Smooth muscle cell of the pulmonary artery (primary cell): ENCODE measurements at places on chromosomes 3 and 15. TPM values are rescaled to one million over a fixed set of nuclear protein-coding genes. Genes with fewer than 3 reads are reported as not detected.

CASR gene
- not detected in 2 replicates for total RNA-seq

CLDN16 gene
- total RNA-seq, result under 0.01 and 0.30 TPM in 2 replicates

SLC26A6 gene
- 19.3 and 20.7 TPM in 2 replicates for total RNA-seq

LXN gene
- total RNA-seq, result 52.5 and 56.0 TPM in 2 replicates

LRCH3 gene
- 104 TPM in 2 replicates for total RNA-seq

GUCA1C gene
- total RNA-seq, result not detected in 2 replicates

CCR9 gene
- total RNA-seq, result not detected in 2 replicates

GPR160 gene
- total RNA-seq, result 0.13 and 0.26 TPM in 2 replicates

CPN2 gene
- total RNA-seq, result not detected in 2 replicates

COL8A1 gene
- total RNA-seq, result 133 and 540 TPM in 2 replicates

THOC7 gene
- total RNA-seq, result 34.1 and 43.2 TPM in 2 replicates

TM4SF1 gene
- total RNA-seq, result 314 and 726 TPM in 2 replicates

GNAT1 gene
- not detected in 2 replicates for total RNA-seq
